Mesenteric fat pad (tissue), 1 donor: ENCODE measurements at places on chromosomes 1 and 21. TPM values are rescaled to one million over a fixed set of nuclear protein-coding genes. Genes with fewer than 3 reads are reported as not detected.

DNA sequence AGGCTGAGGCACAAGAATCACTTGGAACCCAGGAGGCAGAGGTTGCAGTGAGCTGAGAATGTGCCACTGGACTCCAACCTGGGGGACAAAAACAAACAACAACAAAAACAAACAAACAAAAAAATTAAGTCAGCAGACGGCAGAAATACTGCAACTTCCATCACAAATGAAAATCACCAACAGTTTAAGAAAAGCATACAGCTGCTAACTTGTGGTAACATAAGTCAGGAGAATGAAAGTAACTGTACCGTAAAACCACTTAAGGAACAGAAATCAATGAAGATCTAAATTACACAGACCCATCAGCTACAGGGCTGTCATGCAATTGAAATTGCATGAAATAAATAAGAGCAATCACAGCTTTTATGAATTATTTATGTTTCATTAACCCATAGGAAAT lies 25.0 kb downstream of the MCOLN2 start:
- DNase-seq = no peak

DNA sequence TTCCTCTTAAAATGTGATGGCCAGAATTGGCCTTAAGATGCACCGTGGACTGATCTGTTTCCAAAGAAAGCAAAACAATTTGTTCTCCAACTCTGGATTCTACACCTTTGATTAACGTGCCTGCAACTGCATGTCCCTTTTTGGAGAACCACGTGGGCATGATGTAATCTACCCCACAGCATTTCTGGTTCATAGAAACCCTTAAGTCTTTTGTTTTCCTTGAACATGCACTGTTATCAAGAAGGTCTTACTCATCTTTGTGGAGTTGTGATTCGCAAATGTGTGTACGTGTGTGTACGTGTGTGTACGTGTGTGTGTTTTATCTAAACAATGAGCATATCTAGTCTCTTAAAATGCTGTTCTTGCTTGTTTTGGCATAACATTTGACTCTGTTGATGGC lies 57.8 kb downstream of the LPAR3 start:
- DNase-seq = no peak

GRCh38 chr21:35502821-35503220 lies 453.7 kb upstream of the RUNX1 start:
- no peak for DNase-seq

GRCh38 chr1:52667984-52668383 lies 30.2 kb downstream of the COA7 start:
- DNase-seq = no peak

POU3F1 gene
- 0.19 TPM for total RNA-seq

FCRLA gene
- not detected for total RNA-seq

GREM2 gene
- 0.16 TPM for total RNA-seq

SLC22A15 gene
- 5.1 TPM for total RNA-seq

FNDC5 gene
- total RNA-seq = 0.96 TPM
